ENCODE measurements at places on chromosomes 13 and 19.

GRCh38 chr19:43768273-43769050 is 12.3 kb downstream of the KCNN4 start:
- no peak for DNase-seq

DNA sequence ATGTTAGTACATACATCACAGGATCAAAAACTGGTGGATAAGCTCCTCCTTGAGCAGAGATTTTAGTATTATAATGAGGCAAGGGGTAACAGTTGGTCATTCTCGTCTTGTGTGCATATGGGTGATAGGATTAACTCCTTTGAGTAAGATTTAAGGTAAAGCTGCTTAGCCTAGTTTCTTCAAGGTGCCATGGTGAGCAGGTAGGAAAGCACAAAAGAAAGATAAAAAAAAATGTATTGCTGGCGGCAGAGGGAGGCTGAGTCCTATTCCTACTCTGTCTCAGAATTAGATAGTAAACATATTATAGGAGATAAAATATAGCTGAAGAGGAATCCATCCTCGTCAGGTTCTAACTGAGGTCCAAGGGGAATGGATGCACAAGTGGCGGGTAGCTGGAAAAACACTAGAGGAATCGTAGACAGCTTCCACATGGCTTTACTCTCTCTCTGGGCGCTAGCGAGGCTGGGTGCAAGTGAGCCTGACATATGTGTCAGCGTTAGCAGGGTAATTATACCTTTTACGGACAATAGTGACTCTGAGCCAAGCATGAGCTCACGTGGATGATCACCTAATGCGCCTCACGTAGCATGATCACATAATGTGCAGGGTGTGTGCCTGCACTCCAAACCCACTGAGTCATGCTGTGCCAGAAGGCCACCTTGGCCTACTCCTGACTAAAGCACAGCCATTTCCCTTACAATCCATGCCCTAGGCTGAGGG is 734.3 kb upstream of the MIR17HG start:
- no peak for DNase-seq

- DNase-seq: no peak
Measured at GRCh38 chr19:33429891-33430673, 56.6 kb downstream of the CEBPG start.

DNA sequence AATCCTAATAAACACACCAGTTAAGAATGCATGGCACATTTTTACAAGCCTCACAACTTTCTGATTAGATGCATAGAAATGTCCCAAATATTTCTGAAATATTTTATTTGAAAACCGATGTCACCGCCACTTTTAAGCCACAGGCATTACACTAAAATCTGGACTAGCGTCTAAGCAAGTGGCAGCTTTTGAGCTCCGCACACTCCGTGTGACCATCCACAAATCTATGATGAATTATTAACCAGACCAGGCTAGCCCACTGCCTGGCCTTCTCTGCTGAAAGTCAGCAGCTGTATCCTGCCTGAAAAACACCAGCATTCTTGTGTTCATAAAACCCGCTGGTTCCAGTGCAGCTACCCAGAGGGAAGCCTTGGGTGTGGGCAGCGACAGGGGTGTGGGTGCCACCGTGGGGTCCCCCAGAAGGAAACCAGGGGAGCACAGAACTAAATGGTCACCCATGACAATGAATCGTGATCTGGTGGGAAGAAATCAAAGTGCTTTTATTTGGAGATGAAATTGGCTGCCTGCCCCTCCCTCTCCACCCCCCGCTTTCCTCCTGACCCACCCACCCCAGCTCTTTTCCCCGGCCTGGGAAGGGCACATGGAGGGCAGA is 13.8 kb downstream of the RASA3 start:
- no peak for DNase-seq

GRCh38 chr19:9538183-9539058 is at the start of gene ZNF426:
Gene ZNF426 (minus strand): TSS chr19:9538645. CDS start chr19:9536232, 2,413 bp downstream.
- peak; percentile 69 for DNase-seq

GRCh38 chr13:70908795-70909194 is 800.5 kb upstream of the KLHL1 start:
- DNase-seq: no peak

GRCh38 chr13:49466292-49466838 is 22.3 kb downstream of the SETDB2 start:
- no peak for DNase-seq

- DNase-seq: no peak
Measured at GRCh38 chr13:111387945-111388600, 67.6 kb downstream of the TEX29 start.

- DNase-seq: no peak
Measured at GRCh38 chr13:107091428-107091827, 523.5 kb upstream of the ARGLU1 start.

DNA sequence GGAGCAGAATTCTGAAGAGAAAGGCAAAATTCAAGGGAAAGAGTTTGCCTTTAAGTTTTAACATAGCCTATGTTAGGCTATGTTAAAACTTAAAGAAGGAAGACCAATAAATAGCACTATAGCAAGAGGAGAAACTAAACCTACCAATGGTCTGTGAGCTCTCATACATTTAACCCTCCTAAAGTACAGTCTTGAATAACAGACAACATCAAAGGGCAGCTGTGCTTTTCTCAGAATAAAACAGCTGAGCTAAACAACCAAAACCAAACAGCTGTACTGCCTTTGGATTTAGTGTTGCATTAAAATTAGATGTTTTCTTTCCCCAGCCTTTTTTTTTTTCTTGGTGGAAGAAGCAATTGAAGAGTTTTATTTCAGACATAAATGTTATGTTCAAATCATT is 34.0 kb downstream of the KLF5 start:
- DNase-seq: no peak

DNA sequence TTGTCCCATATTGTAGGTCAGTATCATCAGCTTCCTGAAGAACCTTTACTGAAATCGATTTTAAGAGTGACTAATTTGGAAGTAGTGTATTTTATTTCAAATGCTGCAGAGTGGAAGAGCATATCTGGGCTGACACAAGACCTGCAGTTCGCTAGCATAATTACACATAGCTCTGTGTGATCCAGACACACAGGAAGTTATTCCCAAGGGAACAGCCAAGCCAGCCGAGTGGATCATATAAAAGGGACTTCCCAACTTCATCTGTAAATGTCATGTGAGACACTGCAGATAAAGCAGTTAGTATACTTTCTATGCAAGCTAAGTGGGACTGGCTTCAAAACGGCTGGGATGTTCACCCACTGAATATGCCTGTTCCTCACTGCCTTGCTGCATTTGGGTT is 760.4 kb downstream of the SLITRK1 start:
- DNase-seq: no peak

DNA sequence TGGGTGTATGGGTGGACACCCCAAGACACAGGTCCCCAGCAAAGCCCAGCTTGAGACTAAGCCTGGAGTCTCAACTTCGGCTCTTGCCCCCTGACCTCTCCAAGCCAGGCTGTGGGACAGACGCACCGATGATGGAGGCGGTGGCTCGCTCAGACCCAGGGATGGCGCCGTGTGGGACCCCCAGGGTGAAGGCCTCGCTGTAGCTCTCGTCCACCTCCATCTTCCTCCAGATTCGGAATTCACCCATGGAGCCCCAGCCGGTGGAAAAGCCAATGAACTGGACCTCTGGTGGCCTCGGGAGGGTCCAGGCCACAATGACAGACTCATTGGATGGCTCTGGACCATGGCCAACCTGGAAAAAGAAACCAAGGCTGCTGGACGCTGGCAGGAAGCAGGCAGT is 39.1 kb downstream of the F2RL3 start:
- no peak for DNase-seq

DNA sequence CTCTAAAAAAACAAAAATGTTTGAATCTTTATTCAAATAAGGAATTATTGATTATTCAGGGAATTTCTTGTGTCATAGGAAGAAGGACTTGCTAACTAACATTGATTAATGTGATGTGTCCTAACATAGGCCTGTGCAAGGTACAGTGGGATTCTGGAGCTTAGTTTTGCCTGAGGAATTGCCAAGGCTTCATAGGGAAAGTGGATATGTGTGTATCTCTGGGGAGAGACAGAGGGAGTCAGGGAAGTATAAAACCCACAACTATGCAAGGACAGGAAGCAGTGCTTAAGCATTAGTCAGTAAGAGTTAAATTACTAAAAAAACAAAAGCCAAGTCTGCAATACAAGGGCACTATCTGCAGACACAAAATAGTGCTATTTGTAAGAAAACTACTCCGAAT is 59.6 kb downstream of the WDFY2 start:
- no peak for DNase-seq

DNA sequence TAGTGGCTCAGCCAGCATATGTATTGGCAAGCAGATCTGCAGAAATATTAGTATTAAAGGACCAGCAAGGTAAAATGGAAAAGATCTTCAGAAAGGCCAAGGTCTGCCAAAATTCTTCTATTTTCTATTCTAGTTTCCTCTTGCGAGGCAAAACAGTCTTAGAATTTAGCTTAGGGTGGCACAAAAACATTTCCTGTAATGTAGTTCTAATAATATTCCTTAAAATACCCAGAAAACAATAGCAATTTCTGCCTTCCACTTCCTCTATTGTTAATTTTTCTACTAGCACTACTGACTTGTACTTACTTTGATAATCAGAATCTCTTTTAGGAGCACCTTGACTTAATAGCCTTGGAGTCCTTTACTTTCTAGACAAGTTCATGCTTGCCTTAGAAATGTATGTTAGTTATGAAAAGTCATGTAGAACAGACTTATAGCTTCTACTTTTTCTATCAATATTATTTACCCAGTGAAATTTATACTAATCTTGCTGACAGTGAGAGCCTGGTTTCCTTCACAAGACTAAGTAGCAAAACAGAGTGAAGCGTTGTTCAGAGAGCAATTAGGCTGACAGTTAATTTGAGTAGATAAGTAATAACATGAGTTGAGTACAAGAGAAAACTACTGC is 23.9 kb upstream of the LPAR6 start:
- DNase-seq: no peak

GRCh38 chr19:32196690-32197420 is 148.6 kb upstream of the ZNF507 start:
- DNase-seq: no peak

DNA sequence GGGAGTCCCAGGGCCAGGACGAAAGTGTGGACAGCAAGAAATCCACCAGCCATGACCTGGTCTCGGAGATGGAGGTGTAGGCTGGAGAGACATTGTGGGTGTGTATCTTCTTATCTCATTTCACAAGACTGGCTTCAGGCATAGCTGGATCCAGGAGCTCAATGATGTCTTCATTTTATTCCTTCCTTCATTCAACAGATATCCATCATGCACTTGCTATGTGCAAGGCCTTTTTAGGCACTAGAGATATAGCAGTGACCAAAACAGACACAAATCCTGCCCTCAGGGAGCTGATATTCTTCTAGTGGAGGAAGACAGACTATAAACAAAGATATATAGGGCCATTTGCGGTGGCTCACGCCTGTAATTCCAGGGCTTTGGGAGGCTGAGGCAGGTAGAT is 7.4 kb upstream of the DHX34 start:
- no peak for DNase-seq

DNA sequence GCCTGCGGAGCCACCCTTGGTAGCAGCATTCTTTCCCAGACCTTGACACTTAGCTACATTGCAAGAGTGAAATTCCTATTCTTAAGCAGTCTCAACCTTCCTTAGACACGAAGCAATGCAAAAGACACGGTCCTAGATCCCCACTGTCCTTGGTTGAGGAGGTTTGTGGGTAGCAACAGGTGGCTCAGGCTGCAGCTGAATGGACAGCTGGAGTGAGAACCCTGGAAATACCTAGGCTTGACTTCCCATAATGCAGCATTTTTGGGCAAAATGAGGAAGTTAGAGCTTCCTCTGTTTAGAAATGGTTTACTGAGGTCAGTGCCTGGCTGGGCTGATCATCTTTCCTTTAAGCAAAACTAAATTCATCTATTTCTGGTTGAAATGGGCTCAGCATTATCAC is 296.6 kb downstream of the RFC3 start:
- no peak for DNase-seq

DNA sequence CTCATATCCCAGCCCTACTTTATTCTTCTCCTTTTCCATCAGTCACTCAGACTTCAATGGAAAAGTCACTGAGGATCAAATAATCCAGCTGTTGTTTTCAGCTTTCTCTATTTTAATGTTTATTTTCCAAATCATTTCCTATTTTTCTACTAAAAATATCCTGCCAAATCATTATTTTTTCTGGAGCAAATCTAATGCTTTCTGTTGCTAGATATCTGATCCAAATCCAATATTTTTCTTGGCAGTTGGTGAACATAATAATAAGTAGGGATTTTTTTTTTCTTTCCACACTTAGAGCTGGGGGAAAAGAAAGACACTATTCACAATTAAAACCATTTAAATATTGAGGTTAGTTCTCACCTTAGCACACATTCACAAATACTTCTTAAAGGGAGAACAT is 656.1 kb downstream of the DACH1 start:
- DNase-seq: no peak

GRCh38 chr19:2993579-2993978 is 16.2 kb downstream of the TLE6 start:
- no peak for DNase-seq

GRCh38 chr19:21127001-21127400 is 14.8 kb upstream of the ZNF431 start:
- no peak for DNase-seq

DNA sequence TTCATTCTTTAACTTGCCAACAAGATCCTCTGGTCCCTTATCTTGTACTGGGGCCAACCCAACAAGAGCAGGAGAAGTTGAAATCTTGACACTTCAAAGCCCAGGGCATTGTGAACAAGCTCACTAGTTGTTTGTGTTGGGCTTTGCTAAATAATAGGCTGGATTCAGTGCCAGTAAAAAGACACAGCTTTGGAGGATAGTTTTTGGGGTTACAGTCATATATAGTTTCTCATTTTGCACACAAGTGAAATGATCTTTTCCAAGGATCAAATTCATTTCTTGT is 30.3 kb upstream of the LRCH1 start:
- no peak for DNase-seq

DNA sequence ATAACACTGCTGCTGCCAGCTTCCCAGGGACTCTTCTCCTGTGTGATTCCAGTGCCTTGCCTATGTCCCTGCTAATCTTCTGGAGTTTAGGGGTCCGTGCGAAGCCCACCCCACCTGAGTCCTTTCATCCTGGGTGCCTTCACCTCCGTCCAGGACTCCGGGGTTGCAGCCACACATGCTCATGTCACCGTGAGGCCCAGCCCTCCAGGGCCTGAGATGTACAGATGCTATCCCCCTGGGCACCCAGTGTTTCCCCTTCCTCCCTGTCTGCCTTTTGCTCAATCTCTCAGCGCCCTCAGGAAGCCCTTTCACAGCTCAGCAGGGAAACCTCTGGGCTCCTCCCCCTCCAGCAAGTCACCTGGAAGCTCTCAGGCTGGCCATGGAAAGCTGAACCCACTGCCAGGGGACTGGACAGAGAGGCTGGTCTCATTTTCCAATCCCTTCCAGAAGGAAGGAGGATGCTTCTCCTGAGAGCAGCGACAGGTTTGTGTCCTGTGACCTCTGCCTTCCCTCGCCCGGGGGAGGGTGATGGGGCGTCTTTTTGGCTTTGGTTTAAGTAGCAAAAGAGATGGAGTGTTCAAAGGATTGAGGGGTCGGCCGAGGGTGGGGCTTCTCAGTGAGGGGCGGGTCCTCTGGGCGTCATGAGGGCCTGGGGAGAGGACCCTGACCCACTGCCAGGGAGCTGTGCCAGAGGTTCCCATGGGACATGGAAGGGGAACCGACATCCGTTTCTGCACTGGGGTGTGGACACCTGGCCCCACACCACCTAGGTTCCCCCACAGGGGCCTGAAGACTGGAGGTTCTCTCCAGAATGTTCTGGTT is 30.8 kb upstream of the TFDP1 start:
- no peak for DNase-seq

Measured in stimulated activated CD8-positive, alpha-beta memory T cell treated with anti-CD3 and anti-CD28 coated beads, Interleukin-7, amount 100 ng/mL, for 1 hour (primary cell).